ENCODE measurements at places on chromosomes 13 and 19. TPM values are rescaled to one million over a fixed set of nuclear protein-coding genes. Genes with fewer than 3 reads are reported as not detected.

- no peaks in the 10 kb centered on the region for H3K36me3 ChIP-seq
- H3K4me1 ChIP-seq = no peaks in the 10 kb centered on the region
- no peaks in the 10 kb centered on the region for H3K27me3 ChIP-seq
- H3K4me3 ChIP-seq = no peak overlapping the region
- DNase-seq = no peak
- H3K27ac ChIP-seq = no peak overlapping the region
Observed at GRCh38 chr13:41137241-41137640, 4.6 kb upstream of the KBTBD6 start.

DNA sequence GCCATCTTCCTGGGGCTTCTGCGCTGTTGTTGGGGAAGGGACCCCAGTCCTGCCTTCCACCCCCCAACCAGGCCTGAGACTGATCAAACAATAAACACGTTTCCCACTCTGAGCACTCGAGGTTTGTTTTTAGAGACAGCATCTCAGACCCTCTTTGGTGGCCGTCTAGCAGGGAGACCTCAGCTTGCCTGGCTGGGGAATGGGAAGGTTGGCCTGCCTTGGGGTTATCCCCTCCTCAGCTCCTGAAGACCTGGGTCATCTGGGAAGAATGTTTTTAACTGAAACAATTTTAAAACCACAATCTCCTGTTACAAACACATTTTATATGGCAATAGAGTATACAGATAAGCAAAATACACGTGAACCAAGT is 2.0 kb downstream of the ZNF581 start:
- no peaks in the 10 kb centered on the region for H3K27me3 ChIP-seq
- no peaks in the 10 kb centered on the region for H3K36me3 ChIP-seq

GRCh38 chr13:87128036-87128435 is 543.1 kb upstream of the SLITRK5 start:
- no peaks in the 10 kb centered on the region for H3K36me3 ChIP-seq
- H3K27ac ChIP-seq = no peak overlapping the region
- no peak for DNase-seq
- H3K27me3 ChIP-seq = no peaks in the 10 kb centered on the region
- no peaks in the 10 kb centered on the region for H3K4me1 ChIP-seq

DNA sequence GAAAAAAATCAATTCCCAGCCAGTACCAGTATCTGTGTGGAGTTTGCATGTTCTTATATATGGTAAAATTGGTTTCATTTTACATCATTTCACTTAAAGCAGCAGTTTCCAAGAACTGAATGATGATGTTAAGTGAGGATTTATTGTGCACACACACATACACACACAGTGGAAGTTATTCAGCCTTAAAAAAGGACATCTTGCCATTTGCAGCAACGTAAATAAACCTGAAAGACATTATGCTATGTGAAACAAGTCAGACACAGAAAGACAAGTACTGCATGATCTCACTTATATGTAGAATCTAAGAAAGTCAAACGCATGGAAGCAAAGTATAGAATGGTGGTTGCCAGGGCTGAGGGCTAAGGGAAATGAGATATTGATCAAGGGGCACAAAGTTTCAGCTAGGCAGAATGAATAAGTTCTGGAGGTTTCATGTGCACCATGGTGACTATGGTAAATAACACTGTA is 5.3 kb downstream of the SIGLECL1 start:
- H3K4me1 ChIP-seq = no peaks in the 10 kb centered on the region
- no peak overlapping the region for H3K4me3 ChIP-seq
- DNase-seq = no peak
- no peaks in the 10 kb centered on the region for H3K36me3 ChIP-seq
- no peaks in the 10 kb centered on the region for H3K27me3 ChIP-seq

The NR2C2AP gene
- total RNA-seq = 16.0 TPM
